ENCODE measurements at places on chromosomes 4 and X.

DNA sequence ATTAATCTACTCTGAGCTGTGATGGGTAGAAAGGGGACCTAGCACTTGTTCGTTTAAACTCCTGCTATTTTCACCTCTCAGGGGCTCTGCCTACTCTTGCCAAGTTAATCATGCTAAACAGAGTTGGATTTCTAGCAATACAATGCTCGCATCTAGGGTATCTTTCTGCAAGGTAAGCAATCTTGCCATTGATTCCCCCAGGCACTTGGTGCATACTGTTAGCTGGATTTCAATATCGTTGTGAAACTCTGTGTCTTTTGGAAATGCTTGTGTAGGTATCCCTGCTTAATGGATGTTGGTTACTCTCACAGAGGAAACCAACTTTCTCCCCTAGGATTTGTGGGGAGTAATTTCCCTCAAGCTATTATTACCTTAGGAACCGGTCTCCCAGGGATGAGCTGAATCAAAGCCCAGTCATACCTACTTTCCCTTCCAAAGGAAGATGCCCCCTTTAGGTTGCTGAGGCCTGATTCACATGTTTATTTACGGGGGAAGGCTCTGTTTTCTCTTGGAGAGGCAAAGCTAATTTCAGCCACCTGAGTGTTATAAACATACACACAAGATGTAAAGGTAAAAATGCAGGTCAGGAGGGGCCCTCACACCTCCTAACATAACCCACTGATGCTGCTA, 366.8 kb downstream of the FBXW7 start:
- no peak for DNase-seq

GRCh38 chr4:130576218-130576617, 1480.3 kb downstream of the C4orf33 start:
- no peak for DNase-seq

GRCh38 chr4:137310593-137311490, 221.5 kb downstream of the PCDH18 start:
- DNase-seq = no peak

- DNase-seq = no peak
Observed at GRCh38 chr4:10506077-10506476, 48.9 kb upstream of the ZNF518B start.

DNA sequence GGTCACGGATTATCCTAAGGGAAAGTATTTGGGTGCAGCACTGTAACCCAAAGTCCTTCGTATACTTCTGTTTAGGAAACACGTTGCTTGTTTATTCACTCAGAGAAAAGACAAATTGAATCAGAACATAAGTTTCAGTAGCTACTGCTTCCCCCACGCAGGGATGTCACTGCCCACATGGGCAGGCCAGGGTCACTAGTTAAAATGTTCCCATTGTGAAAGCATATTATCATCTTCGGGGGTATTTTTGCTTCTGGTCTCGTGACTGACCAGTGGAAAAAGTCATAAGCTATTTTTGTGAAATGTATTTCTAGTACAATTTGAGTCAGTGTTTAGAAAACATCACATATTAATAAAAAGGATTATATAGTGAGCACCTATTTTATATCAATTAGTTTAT, 377.8 kb downstream of the PCDH7 start:
- no peak for DNase-seq

DNA sequence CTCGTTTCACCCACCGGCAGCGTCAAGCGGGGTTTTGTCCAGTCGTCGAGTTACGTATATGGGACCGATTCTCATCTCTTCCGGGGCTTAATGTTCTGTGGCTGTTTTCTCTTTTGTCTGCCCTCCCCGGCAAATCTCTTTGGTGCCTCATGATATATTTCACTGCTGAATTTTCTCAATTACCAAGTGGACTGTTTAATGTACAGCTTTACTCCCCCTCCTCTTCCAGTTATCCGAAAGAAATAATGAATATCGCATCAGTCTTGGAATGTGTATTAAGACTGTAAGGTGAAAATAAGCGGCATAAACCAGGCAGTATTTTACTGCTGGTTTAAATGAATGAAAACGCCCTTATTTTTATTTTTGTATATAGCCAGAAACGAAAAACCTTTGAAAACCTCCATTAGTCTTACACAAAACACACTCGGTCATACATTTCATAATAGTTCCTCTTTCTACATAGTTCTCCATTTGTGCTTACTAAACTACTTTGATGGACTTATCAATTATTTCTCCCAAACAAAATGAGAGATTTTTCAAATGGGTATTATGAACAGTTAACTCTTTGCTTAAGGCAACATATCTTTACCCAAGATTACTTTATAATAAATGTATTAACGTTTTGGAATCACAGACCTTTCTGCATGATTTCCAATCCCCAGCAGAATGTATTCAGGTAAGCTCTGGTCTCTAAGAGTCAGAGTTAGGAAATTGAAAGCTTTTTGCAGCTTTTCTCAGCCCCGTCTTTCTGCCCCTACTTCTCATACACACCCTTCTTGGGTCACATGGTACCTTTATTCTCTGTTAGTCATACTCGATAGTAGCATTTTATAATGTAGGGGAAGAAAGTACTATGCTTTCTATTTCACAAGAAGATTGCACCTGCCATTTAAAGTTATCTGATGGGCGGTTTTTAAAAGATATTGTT, 979 bp downstream of the RP2 start:
- no peak for DNase-seq

GRCh38 chrX:7191681-7192110, 43.7 kb upstream of the PUDP start:
- no peak for DNase-seq

Data from A549 (cell line).